Stimulated activated naive CD4-positive, alpha-beta T cell treated with Interleukin-2 at 50 U/mL for 16 hours (primary cell): ENCODE measurements at places on chromosomes 1 and 21.

GRCh38 chr1:115643666-115644065, 1.9 kb downstream of the VANGL1 start:
- DNase-seq = no peak

GRCh38 chr1:230866171-230867070, 1.9 kb downstream of the C1orf198 start:
- no peak for DNase-seq

DNA sequence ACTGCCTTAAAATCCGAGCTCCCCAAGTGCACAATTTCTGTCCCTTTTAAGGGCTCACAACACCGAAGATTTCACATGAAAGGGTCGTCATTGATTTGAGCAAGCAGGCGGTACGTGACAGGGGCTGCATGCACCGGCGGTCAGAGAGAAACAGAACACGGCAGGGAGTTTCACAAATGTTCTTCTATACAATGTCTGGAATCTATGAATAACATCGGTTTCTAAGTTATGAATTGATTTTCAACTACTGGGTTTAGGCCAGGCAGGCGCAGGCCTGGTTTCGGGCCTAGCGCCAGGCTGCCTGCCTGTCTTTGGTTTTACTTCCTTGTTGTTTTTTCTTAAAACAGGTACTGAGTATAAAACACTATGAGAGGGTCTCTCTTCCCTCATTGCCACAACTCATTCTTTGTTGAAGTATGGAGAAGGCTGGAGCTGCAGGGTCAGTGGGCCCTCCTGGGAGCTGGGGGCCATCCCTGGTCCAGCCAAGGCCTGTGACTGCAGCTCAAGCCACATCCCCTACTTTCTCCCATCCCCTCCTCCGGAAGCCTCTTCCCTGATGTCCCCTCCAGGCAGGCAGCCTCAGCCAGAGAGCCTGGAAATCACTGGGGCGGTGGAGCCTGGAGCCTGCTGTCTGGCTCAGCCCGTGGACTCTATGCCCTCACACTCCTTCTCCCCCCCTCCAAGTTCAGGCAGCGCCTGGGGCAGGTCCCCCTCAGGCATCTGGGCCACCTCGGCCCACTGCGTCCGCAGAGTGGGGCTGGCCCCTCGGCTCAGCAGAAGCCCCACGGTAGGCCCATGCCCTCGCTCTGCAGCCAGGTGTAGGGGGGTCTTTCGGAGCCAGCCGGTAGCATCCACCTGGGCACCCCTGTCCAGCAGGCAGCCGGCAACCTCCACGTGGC, 2.4 kb downstream of the ANKRD65 start:
- DNase-seq = no peak

DNA sequence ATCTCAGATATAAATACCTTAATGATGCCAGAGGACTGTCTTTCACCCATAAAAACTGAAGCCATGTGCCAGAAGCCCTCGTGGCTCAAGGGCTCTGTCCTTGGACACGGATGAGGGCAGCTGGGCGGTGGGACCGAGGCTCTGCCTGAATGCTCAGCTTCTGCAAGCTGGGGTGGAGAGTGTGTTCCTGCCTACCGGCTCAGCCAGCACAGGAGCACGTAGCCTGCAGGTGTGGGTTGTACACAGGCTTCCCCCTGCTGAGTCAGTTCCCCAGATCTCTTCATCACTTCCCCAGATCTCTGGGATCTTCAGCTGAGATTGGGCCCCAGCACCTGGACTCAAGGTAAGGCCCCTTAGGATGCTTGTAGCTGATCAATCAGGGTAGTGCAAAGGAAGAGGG, 15.4 kb downstream of the KCNJ15 start:
- DNase-seq = no peak

DNA sequence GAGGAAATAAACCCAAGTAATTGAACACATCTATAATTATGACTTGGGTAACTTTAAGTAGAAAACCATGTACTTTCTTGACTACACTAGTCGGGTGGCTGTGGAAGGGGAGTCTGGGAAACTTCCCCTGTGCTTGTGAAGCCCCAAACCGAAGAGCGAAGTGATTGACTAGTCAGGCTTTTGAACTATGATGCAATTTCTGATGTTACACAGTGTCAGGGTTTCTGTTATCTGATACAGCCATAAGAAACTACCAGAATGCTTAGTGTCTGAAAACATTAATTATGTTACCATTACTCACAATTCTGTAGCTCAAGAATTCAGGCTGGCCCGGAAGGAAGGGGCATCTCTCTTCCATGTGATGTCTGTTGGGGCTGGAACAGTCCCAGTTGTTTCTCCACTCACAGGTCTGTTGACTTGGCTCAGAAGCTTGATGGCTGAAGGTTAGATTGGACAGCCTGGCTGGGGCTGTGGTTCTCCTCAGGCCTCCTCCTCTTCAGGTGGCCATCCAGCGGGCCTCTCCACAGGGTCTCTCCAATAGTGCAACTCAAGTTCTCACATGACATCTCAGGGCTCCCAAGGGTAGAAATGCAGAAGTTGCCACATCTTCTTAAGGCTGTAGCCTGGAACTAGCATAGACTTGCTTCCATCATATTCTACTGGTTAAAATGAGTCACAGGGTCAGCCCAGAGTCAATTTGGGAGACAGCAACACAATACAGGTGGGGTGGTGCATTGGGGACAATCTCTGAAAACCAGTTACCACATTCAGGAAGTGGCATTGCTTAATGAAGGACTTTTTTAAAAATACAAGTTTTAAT, 8.3 kb upstream of the C8B start:
- DNase-seq = no peak

- no peak for DNase-seq
Measured at GRCh38 chr1:219461981-219462400, 150.9 kb downstream of the ZC3H11B start.

DNA sequence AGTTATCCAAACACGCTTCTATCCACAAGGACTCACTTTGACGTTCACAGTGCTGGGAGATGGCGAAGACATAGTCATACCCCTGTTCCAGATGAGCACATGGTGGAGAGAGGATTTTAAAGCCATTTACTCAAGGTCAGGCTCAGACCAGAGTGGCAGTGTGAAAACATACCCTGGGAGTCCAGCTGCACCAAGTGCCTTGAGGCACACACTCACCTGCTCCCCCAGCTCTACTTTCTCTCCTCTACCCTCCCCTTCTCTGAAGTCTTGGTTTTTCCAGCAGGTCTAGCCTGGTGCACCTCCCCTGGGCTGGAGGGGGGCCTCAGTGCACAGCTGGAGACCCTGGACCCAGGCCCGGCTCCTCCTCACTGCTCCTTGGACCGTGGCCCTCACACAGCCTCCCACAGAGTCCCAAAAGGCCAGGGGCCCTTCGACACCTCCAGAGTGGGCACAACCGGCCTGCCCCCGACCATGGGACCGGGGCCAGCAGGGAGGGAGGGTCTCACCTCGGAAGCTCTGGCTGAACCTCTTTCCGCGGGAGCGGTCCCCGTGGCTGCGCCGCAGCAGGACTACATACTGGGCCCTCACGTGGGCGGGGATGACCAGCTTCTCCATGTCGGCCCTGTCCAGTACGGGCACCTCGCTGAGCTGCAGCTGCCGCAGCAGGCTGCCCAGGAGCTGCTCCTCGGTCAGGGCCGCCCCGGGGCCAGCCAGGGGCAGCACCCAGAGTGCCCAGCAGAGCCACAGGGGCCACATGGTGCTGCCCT, 452 bp downstream of the LEFTY2 start:
- DNase-seq = no peak
